ENCODE measurements at places on chromosomes 16 and 17.

DNA sequence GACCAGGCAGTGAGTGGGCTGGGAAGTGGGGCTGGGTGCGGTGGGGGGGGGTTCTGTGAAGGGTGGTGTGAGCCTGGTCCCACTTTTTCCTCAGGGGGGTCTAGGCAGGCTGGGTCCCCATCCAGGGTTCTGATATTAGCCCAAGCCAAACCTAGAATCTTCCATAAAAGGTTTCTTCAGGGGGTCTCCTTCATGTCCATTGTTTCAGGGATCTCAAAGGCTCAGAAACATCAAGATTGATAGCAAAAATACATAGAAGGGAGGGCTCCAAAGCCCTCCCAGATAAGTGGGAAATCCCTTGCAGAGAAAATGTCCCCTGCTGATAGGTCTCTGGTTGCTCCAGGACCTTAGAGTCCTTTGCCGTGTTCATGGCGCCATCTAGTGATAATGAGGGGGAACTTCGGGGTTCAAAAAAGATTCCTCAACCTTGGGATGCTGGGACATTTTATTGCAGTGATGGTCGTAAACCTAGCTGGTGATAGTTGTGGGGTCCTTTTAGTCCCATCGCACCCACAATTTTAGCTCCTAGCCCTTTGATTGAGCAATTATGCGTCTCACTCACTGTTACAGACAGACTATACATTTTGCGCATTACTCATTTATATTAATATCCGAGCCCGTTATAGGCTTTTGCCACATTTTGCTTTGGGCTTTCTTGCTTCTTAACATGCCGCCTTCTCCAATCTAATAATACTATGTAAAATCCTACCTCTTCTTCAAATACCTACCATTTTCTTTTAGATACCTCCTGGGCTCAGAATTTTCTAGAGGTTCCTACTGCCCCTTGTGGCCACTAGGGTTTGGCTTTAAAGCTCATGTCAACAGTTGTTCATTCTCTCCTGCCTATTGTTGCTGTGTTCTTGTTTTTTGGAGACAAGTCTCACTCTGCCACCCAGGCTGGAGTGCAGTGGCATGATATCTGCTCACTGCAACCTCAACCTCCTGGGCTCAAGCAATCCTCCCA is 35.1 kb downstream of the IGF2BP1 start:
- DNase-seq = peak; percentile 40

DNA sequence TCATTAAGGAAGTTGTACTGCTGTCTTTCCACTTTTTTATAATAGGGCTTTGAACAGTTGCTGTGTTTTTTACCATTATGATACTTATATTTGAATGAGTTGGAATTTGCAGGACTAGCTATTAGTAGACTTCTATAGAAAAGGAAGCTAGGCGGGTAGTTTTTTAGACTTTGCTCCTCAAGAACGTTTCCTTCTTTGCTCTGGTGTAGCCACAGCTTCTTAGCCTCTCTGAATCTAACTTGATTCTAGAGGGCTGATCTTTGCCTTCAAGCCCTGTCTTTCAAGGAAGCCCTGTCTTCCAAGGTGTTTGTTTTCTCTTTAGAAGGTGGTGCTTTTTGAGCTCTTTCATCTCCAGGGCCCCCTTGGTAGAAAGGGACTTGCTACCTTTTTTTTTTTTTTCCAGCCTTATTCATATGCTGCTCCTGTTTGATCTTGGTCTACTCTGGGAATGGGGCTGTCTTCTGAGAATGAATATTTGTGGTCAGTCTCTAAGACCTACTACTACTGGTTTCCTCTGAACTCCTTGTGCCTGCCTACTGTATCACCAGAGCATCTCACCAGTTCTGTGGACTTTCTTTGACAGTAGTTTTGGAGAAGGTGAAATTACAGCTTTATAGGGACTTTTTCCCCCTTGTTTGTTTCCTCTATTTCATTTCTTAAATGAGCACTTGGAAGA is 52.3 kb upstream of the RASL10B start:
- no peak for DNase-seq

GRCh38 chr17:43463241-43463640 is 20.5 kb upstream of the DHX8 start:
- DNase-seq = no peak

DNA sequence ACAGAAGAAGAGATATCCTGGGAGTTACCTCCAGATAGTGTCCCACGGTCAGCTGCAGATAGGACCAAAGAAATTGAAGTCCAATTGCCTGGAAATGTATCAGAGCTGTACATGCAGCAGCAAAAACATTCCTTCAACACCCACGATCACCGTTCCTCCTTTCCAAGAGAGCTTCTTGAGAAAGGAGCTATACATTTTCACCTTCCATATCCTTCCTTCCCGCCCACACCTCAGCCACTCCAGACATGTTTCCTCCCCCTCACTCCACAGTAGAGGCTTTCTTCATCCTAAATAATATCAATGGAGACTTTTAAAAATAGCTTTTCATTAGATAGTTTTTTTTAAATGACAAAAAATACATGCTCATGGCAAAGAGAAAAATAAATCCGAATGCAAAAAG is 87.6 kb downstream of the HS3ST2 start:
- DNase-seq = no peak

DNA sequence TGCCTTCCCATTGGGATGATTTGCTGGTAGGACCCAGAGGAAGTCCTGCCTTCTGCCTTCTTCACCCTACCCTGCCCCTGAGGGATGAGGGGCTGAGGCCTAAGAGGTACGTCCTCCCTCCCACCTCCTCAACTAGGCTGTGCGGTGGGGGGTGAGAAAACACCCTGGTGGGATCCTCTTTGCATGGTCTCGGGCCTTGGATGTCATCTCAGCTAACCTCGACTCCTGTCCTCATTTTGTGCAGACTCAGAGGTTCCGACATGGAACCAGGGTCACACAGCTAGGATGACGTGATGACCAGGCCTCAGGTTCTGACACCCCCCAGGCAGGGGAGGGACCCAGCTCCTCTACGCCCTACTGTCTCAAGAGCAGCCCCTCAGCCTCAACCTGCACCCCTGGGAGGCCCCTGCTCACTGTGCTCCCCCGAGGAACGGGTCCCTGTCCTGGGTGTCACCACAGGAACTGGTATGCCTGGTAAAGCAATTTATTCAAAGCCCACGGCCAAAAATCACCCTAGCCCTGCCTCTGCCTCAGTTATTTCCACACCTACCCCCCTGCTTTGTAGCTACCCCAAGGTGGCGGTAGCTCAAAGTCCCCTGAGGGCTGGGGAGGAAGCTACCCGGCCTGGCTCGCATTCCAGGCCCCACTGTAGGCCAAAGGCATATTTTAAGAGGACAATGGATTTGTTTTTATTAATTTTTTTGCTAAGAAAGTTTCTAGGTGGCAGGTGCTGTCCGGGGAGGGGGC is 17.5 kb downstream of the UNC13D start:
- DNase-seq = no peak

DNA sequence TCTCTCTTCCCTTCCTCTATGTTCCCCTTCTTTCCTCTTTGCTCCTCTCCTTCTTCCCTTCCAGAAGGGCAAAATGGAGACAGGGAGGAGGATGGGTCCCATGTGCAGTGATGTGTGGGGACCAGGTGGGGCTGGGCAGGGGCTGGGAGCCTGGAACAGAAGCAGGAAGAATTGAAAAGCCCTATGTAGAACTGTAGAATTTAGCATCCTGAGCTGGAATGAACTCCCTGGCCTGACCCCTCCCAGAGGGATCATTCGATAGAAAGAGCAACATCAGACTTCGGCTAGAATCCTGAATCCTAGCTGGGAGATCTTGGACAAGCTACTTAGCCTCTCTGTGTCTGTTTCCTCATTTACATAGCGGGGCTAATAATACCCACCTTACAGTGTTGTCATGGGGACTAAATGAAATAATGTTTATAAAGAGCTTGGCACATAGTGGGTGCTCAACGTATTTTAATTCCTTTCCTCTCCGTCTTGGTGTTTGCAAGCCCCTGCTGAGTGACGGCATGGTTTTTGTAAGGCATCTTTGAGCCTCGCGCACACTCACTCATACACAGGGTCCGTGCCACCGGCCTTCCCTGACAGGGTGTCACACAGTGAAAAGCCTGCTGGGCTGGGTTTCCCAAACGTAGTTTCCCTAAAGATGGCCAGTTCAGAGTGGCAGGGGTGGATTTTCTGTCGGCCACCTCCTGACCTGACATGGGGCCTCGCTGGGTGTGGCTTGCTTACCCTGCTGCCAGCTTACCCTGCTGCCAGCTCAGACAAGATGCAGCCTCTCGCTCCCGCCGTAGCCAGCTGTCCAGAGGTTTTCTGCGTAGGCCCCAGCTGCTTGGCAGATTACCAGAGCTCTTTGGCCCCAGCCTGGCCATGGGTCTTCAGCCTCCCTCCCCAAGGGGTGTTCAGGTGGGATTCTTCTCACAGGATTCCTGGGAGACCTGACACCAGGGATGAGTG is 6.1 kb upstream of the ARHGAP23 start:
- no peak for DNase-seq

GRCh38 chr17:79201536-79202227 is 127.1 kb downstream of the ENGASE start:
- no peak for DNase-seq

GRCh38 chr16:12964461-12964860 is 63.1 kb downstream of the SHISA9 start:
- no peak for DNase-seq
